ENCODE measurements at places on chromosomes 3 and 15. TPM values are rescaled to one million over a fixed set of nuclear protein-coding genes. Genes with fewer than 3 reads are reported as not detected.

The SCAANT1 gene
- not detected for total RNA-seq

The CHRD gene
- 8.2 TPM for total RNA-seq

The ISLR gene
- total RNA-seq: 19.8 TPM

- no peak for DNase-seq
- H3K4me1 ChIP-seq: no peaks in the 10 kb centered on the region
- H3K27ac ChIP-seq: no peak overlapping the region
- no peak overlapping the region for H3K4me3 ChIP-seq
- peaks cover 11% of the 10 kb centered on the region for H3K27me3 ChIP-seq
- no peaks in the 10 kb centered on the region for H3K36me3 ChIP-seq
These were observed 14.0 kb downstream of the C3orf22 start for GRCh38 chr3:126544596-126545281.

DNA sequence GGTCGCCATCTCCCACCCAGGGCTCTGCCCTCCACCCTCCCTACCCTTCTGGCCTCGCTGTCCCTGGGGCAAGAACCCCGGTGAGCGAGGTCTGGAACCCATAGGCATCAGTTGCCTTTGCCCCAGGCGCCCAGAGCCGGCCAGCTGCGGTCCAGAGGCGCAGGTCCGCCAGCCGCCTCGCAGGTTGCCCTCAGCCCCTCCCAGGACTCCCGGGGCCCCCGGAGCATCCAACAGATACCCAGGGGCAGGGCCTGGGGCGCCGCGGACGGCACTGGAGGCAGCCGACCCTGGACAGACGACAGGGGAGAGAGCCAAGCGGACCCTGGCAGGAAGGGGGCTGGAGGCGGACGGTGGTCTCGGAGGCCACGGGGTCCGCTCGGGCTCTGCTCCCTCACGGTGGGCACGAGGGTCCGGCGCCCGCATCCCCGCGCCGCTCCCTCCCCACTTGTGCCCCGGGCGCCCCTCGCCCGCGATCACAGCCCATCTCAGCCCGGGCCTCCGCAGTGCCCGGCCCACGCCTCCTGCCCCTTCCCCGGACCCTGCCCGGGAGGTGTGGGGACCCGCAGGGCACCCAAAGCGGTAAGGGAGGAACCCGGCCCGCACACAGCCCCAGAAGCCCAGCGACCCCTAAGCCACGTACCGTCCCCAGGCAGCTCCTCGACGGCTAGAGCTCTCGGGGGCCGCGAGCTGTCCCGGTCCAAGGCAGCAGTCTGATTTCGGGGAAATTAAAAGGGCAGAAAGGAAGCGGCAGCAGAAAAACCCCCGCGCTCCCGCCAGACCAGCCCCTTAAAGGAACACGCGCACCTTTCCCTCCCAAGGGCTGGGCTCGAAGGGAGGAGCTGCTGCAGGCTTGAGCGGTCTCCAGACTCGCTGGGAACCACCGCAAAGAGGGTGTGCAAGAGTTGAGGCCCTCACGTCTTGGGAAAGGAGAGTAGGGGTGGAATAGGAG, at the start of gene HAPLN3:
TSS of gene HAPLN3 (minus strand) at position 726 of the 949 bp plus-strand sequence. CDS start 8,246 bp downstream, outside the sequence.
- DNase-seq: peak; percentile 36
- peaks cover 10% of the 10 kb centered on the region for H3K4me1 ChIP-seq
- peak within 1 kb of the TSS; percentile 51 for H3K4me3 ChIP-seq
- H3K27ac ChIP-seq: no peak within 1 kb of the TSS

All from SJCRH30 (cell line).